HS-27A (cell line): ENCODE measurements at places on chromosomes 4 and X.

DNA sequence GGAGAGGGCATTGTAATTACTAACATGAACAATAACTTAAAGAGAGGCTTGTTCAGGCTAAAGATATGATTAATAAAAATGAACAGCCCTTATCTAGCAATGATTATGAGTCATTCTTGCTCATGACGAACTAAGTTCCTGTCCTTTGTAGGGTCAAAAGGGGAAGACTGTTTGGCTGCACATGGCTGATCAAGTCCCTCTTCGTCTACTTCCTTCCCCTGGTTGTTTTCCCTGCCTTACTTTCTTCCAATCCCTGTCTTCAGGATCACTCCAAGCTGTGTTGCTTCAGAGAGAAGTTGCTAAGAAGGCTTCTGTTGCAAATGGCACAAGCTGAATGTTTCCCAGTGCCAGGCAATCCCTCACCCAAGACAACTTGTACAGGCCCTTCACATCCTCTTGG is 115.0 kb upstream of the HS3ST1 start:
- no peak for DNase-seq

- DNase-seq = no peak
Measured at GRCh38 chrX:55640854-55641253, 17.7 kb downstream of the FOXR2 start.

DNA sequence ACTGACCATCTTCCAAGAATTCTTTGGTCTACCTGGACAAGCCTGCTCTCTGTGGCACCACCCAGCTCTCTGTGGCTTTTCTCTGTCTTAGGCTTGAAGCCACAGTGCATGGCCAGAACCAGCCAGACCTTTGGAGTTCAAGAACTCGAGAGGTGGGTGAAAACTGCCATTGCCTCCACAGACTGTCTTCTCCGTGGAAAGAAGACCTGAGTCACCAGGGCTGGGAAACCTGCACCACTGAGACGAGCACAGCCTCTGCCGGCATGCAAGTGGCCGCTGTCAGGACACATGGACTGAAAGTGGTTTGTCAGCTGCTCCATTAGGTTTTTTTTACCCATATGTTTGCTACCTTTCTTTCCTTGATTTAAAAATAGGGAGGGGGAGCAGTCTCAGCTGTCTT is 74.5 kb downstream of the MGST2 start:
- DNase-seq = no peak

- no peak for DNase-seq
Measured at GRCh38 chr4:73193155-73193554, 65.4 kb downstream of the ANKRD17 start.

DNA sequence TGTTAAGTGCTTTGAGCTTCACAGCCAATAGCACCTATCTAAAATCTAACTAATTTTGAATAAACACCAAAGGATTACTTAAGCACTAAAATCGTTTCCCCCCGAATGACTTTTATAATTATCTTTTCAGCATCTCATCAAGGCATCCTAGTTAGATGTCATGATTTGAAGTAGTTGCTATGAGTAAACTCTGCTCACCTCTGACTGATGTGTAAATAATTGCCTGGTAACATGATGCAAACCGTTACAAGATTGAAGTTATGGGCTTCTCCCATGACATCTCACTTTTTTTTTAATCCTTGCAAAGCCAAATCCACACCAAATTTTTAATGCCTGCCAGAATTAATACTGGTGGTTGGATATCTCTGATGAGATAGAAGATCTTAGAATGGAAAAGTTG is 377.1 kb downstream of the PRDM5 start:
- DNase-seq = no peak

GRCh38 chr4:68077737-68078136 is 51.9 kb downstream of the TMPRSS11F start:
- DNase-seq = no peak

DNA sequence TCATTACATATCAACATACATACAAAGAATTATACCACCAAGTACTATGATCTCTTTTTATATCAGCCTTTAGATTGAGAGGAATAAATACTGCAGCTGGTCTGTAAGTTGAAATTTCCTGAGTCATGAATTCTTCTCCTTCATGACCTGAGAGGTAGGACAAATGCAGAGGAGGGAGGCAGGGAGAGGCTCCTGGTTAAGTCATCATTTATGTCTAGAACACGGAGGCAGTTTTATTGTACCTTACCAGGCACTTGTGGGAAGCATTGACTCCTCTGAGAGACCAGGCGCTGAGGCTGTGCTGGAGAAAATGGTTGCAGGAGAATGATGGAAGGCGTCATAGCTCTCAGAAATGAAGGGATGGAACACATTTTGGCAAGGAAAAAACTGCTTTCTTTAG is 12.5 kb upstream of the CASK start:
- DNase-seq = no peak

GRCh38 chr4:23234716-23235115 is 542.0 kb downstream of the GBA3 start:
- DNase-seq = no peak

- DNase-seq = no peak
Measured at GRCh38 chr4:87192145-87192919, 28.1 kb downstream of the KLHL8 start.

DNA sequence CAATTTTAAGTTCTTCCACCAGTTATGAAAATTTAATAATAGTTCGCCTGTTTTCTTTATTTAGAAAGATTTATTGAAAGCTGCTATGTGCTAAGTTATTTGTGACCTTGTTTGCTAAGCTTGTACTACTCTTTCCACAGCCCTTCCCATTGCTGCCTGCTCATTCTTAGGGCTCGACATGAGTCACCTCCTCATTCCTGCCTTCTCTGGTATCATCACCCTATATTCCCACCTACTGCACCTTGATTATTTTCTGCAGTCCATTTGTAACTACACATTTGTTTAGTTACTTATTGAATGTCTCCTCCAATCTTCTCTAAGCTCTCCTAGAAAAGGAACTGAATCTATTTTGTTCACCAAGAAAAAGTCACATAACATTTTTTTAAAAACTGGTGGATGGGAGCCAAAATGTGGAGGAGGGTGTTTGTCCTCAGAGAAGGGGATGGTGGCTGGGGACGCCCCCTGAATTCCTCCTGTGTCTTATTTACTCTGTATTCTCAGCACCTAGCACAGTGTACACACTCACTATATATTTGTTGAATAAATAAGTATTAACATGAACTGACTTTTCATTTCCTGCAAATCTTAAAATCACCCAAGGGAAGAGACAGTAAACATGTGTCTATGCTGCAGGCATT is 3.7 kb upstream of the RAB9A start:
- no peak for DNase-seq

GRCh38 chr4:80540785-80541469 is 205.4 kb downstream of the CFAP299 start:
- DNase-seq = no peak

DNA sequence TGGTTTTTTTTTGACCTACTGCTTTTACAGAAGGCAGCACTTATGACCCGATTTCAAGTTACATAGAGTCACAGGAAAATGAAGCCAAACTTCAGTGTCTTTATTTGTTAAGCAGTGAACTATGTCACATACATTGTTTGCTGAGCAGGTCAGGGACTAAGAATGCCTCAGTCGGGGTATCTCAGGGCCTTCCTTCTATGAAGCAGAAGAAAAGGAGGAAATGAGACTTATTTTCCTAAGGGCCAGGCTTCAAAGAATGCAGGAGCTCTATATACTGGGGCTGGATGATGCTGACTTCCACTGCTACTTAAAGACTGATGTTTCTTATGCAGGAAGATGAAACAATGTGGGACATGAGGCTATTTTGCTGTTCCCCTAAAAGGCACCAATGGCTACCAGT is 558.4 kb upstream of the IGFBP7 start:
- no peak for DNase-seq

GRCh38 chr4:111562826-111563225 is 582.4 kb upstream of the FAM241A start:
- peak; percentile 5 for DNase-seq

- DNase-seq = no peak
Measured at GRCh38 chr4:181688432-181688831, 554.8 kb upstream of the TENM3 start.

- no peak for DNase-seq
Measured at GRCh38 chr4:145177906-145178538, 2.4 kb downstream of the OTUD4 start.

DNA sequence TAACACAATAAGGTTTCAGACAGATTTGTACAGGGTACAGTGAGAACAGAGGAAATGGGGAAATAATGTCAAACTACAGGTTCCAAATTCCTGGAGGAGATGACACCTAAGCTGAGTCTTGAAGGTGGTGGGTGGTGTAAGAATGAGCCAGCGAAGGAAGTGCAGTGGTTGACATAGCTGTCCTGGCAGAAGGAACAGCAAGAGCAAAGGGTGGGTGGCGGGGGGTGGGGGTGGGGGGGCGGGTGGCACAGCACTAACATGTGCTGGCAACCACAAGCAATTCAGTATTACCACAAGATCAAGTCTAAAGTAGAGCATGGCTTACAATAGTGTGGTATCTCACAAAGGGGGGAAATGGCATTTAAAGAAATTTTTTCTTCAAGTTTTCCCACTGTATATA is 13.1 kb upstream of the G3BP2 start:
- no peak for DNase-seq

DNA sequence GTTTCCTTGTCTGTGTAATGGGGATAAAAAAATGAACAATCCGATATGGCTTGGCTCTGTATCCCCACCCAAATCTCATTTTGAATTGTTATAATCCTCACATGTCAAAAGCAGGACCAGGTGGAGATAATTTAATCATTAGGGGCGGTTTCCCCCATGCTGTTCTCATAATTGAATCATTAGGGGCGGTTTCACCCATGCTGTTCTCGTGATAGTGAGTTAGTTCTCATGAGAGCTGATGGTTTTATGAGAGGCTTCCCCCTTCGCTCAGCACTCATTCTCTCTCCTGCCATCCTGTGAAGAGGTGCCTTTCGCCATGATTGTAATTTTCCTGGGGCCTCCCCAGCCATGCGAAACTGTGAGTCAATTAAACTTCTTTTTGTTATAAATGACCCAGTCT is 633.5 kb downstream of the RAPGEF2 start:
- no peak for DNase-seq

DNA sequence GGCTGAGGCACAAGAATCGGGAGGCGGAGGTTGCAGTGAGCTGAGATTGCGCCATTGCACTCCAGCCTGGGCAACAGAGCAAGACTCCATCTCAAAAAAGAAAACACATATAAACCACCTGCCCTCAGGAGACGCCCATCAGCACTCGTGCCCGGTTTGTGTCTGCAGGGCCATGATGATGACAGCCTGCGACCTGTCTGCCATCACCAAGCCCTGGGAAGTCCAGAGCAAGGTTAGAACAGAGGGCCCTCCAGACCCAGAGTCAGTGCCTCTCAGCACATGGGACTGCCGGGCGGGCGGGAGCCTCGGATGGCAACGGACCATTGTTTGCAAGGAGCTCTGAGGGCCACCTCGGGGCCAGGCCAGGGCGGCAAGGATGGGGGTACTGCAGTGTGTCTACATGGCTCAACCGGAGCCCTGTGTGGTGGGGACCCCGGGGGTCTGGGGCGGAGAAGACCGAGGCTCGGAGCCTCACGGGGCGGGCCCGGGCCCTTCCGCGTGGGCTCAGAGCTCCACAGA is 9.3 kb downstream of the ATP5ME start:
- DNase-seq = no peak

- no peak for DNase-seq
Measured at GRCh38 chrX:110401135-110401534, 42.5 kb downstream of the RTL9 start.

DNA sequence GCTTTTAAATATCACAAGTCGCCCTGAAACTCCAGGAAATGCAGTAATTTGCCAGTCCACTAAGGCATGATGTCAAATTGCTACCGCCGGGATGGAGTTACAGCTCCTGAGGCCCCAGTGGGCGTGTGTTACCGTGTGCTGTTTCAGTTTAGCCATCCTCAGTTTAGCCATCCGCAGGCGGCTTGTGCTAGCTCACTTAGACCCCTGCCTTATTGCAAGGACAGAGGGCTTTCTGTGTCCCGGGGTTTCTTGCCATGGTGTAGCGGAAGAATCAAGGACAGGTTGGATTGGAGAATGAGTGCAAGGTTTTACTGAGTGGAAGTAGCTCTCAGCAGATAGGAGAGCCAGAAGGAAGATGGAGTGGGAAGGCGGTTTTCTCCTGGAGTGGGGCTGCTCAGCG is 33.8 kb upstream of the LRBA start:
- no peak for DNase-seq

DNA sequence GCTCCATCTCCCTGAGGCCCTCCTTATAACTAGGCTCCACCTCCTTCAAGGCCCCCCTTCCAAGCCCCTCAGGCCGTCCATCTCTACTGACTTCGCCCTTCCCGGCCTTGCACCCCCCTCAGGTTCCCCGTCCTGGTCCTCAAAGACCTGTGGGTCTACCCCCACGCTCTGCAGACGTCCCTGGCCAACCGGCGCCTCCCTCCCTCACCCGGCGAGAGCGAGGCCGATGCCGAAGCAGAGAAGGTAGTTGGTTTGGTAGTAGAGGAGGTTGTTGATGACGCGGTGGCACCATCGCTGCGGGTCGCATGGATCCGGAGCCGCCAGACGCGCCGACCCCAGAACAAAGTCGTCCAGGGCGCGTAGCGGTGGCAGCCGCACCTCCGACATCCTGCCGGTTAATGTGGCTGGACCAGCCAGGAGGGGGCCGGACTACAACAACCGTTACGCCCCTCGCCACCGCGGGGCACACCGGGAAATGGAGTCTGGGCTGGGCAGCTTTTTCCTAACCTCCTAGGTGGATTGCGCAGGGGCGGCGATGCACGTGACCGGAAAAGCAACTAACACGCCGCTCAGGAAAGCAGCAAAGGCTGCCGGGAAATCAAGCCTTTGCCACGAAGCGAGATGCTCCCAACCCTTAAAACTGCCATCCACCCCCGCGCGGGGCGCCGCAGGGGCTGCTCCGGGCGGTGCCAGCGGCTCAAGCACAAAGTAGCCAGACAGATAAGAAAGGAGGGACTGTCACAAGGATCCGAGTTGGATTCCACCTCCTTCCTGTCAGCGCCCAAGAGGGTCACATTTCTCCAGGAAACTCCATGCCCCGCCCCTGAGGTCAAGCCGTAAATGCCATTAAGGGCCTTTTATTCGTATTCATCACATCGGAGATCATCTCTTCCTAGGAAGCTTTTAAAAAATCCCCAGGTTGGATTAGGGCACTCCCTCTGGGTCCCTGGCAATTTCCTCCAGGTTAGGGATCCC is at the start of gene PRAF2:
Gene PRAF2 (minus strand): TSS at position 402 of the 975 bp plus-strand sequence. CDS start 15 bp downstream, at position 387.
- DNase-seq = peak; percentile 60

- no peak for DNase-seq
Measured at GRCh38 chr4:7050481-7051143, 7.4 kb downstream of the TADA2B start.

DNA sequence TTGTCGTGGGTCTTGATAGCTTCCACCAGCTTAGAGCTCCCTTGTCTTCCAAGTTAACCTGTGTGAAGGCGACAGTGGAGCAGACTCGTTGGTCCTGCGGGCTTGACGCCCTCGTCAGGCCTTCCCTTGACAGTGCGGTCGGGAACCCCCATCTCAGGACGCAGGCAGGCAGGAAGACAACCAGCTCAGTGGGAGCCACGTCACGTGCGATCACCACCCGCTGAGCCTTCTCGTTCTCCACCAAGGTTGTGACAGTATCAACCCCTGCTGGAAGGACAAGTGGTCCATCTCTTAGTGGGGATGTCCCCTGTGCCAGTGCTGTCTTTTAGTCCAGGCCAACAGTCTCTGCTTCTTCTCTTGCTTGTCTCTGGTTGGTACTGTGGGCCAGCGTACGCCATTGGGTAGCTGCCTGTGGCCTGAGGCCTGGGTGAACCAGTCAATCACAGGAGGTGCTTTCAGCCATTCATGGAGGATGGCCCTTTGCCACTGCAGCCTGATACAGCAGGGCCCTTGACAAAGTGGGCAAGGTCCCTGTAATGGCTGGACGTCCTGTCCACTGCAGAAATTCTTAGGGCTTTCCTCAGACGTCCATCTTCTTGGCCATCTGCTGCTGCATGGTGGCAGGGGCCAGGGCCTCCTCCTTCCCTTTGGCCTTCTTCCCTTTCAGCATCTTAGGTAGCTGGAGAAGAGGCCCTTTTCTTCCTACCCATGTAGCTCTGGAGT is 31.4 kb downstream of the RGS12 start:
- no peak for DNase-seq
